ENCODE measurements at places on chromosomes 12 and 14. TPM values are rescaled to one million over a fixed set of nuclear protein-coding genes. Genes with fewer than 3 reads are reported as not detected.
A peak's percentile ranks its signal among the peaks of the same experiment; 100 is the strongest.

DNA sequence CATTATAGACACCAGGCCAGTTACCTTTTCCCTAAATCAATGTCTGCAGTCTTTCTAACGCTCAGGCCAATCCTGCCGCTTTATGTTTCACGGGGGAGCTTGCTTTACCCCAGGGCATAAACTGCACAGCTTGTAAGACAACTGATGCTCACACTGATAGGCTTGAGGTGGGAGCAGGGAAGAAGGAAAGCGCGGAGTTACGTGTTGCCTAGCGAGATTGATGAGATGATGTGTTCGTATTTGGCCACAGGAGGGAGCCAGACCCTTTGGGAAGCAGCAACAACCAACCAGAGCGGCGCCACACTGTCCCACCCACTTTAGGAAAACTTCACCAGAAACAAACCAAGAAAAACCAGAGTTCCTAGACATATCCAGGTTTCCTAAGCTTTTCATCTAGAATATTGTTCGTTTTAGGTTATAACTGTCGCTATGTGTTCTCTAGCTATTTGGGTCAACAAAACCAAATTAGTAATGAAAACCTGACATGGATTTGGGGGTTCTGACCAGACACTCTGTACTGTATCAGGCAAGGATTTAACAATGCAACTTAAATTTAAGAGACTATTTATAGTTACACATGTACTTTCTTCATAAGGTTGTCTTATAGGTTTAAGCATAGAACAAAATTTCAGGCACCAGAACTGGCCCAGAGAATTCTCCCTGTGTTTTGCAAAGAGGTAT is 2.4 kb downstream of the IL26 start:
- DNase-seq, result peak; percentile 91

DNA sequence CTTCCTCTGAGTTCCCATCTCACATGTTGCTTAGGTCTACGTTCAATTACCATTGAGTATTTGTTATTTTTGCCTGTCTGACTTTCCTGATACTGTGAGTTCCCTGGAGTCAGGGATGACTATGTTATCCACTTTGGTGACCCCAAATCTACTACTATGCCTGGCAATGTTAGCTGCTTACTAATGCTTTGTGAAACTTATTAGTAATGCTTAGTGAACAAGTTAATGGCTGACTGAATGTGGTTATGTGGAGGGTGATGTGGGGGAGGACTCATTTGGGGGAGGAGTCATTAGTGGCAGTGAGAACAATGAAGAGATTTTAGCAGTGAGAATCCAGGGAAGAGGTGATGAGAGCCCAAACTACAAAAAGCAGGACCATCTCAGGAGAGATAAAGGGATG is 121.6 kb downstream of the KTN1 start:
- no peak for DNase-seq

- no peak for DNase-seq
These were observed 13.8 kb downstream of the MEG3 start for GRCh38 chr14:100839681-100840111.

- no peak for DNase-seq
These were observed 39.5 kb downstream of the FOXN3 start for GRCh38 chr14:89377544-89377943.

- no peak for DNase-seq
These were observed 3.0 kb upstream of the OR6S1 start for GRCh38 chr14:20644520-20644919.

DNA sequence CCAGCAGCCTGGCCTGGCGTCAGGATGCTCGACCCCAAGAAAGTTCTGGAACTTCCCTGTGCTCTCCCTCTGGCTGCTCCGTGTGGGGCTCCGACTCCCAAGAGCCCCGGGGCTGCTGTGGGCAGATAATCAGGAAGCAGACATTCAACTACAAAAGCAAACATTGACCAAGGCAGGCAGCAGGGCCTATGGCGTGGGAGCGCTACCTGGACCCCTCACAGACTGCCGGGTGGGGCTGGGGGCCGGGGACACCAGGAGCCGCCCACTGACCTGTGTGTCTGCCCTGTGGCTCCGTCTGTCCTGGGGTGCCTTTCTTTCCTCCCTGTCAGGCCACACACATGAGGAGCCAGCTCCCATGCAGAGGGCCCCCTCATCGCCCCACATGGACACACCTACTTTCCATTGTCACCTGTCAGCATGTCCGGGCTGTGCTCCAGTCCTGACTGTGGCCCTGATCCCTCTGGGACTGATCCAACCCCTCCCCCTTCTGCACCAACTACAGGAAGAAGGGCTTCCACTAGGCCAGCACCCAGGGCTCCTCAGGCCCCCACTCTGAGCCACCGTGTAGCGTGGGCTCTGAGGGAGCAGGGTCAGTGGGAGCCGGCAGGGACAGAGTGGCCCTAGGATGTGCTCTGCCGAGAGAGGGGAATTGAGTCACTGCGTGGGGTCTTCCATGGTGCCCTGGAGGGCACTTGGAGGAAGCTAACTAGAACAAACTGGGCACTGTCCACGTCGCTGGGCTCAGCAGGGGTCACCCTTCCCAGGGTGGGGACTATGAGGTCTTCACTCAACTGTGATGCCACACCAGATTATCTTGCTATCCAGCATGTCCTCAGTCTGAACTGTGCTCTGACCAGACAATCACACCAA is 215.4 kb upstream of the C14orf180 start:
- DNase-seq, result no peak

- DNase-seq, result no peak
These were observed 273.6 kb upstream of the PWP1 start for GRCh38 chr12:107411792-107412535.

DNA sequence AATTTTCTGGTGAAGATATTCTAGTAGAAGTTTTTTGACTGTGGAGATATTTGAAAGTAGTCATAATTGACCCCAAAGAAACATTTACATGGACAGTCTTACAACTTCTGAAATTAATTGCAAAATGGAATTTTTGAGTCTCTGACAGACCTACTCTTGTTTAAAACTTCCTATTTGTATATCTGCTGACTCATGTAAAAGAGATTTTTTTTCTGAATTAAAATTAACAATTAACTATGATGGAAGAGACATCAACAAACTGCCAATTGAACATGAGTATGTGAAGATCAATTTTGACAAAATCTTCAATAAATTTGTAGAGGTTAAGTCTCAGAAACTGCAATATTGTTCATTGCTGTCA is 108.5 kb upstream of the MAX start:
- no peak for DNase-seq

DNA sequence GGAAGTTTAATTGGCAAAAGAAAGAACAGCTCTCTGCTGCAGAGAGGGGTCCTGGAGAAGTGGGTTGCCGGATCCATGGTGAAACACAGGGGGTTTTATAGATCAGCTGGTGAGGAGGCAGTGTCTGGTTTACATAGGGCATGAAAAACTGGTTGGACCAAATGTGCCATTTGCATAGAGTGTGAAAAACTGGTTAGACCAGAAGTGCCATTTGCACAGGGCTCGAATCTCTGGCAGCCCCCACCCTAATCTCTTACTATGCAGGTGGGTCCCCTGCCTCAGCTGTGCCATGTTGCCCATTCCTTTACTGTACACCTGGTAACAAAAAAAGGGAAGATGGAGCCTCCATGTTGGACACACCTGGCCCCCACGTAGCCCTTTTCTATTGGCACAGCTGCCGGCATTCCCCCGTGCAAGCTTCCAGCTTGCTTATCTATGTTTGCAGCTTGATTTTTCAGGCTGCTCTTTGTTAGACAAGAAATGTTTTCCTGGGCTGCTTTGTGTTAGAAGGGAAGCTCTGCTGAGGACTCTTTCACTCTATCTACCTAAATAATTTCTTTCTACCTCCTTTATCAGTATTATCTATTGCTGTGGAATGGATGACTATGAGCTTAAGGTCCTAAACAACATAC is 61.1 kb upstream of the TMEM132D start:
- no peak for DNase-seq

GRCh38 chr14:51978681-51979085 is 10.7 kb upstream of the RTRAF start:
- no peak for DNase-seq

GRCh38 chr12:5407034-5407856 is 24.7 kb upstream of the NTF3 start:
- no peak for DNase-seq

DNA sequence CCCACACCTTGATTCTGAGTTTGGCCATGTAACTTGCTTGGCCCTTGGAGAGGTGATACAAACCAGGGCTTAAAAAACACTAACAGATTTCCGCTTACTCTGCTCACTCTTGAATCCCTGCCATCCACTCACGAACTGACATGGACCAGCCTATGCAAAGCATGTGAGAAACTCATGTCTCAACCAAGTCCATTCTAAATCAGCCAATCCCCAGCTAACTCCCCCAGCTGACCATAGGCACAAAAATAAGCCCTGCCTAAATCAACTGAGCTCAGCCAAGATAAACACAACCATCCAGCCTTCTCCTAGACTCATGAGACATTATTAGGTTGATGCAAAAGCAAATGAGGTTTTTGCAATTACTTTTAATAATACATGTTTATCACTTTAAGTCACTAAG is 353.9 kb upstream of the TBX3 start:
- DNase-seq, result no peak

DNA sequence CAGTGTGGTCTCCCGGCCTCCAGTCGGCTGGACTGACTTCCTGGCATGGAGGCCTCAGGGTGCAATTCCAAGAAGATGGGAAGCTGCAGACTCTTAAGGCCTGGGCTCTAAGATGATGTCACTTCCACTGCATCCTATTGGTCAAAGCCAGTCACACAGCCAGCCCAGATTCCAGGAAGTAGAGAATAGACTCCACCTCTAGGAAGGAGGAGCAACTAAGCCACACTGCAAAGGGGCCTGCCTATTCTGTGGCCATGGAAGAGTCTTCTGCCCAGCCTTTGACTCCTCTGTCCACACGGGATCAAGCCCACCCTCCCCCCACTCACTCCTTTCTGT is 103.9 kb upstream of the RFLNA start:
- peak; percentile 61 for DNase-seq

DNA sequence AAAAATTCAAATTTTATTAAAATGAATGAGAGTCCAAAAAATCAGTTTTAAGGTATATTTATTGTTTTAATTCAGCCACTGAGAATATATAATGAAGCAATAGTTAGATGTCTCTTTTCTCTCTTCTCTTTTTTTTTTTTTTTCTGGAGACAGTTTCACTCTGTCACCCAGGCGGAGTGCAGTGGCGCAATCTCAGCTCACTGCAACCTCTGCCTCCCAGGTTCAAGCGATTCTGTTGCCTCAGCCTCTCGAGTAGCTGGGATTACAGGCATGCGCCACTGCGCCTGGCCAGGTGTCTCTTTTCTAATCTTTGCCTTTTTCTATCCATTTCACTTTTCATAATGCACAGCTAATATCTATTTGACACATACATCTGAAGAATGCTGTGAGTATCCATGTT is 307.1 kb upstream of the RGS6 start:
- no peak for DNase-seq

DNA sequence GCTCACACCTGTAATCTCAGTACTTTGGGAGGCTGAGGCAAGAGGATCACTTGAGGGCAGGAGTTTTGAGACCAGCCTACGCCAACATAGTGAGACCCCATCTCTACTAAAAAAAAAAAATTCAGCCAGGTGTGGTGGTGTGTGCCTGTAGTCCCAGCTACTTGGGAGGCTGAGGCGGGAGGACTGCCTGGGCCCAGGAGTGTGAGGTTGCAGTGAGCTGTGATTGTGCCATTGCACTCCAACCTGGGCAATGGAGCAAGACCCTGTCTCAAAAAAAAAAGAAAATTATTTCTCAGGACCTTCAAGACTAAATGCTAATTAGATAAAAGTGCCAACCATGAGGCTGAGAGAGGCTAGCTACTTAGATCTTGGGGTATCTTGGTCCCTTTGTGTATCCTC is 23.5 kb downstream of the OTUB2 start:
- DNase-seq, result no peak

DNA sequence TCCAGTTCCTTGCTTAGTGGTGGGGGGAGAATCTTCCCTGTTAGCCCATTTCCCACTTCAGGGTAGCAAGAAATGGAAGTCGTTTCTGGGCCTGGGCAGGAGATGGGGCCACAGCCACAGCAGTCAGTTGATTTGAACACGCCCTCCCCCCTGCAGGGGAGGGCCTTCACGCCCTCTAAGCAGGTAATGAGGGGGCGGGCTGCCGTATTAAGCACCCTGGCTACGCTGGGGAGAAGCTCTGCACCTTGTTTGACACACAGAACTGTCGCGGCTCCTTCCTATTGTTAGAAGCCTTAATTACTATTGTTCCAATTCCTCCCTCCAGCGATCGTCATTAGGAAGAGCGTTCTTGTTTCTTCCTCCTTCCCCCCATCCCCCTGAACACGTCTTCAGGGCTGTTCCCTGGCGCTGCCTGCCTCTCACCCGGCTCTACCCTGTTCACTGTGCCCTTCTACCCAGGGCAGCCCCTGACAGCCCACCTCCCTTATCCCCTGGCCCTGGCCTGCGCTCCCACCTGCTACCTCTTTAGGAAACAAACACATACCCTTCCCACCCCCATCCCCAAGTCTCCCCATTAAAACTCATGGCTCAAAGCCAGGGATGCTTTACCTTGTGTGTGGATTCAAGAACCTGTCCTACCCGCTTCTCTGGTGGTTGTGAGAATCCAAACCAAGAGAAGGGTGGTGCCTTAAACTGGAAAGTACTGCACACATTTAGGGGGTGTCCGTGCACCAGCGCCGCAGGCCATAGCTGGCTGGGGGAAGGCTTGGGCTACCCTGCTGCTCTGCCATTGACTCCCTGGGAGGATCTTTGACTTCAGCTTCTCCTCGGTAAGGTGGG is 137.6 kb downstream of the TSPAN9 start:
- no peak for DNase-seq

Gene GPX2
- not detected for total RNA-seq

Gene GPR84
- total RNA-seq, result 1.5 TPM

Gene CCDC197
- not detected for total RNA-seq

Gene BAG5
- total RNA-seq, result 32.1 TPM

Gene KRT6C
- not detected for total RNA-seq

Gene KTN1
- 135 TPM for total RNA-seq

Gene ACSS3
- total RNA-seq, result not detected

Gene NGB
- total RNA-seq, result not detected

Gene OTOGL
- total RNA-seq, result not detected

Gene SLC38A4
- not detected for total RNA-seq

Gene FGF23
- total RNA-seq, result not detected

Gene FBLN5
- 1.3 TPM for total RNA-seq

Gene SLC24A4
- not detected for total RNA-seq

Gene RPGRIP1
- not detected for total RNA-seq
